Colonic mucosa (tissue), 4 donors: ENCODE measurements at places on chromosomes 16 and 17. TPM values are rescaled to one million over a fixed set of nuclear protein-coding genes. Genes with fewer than 3 reads are reported as not detected.

- H3K4me1 ChIP-seq = peaks cover 2% of the 10 kb centered on the region
- H3K4me3 ChIP-seq = no peak overlapping the region
- H3K27ac ChIP-seq = no peak overlapping the region
- DNase-seq = no peak
These were observed 10.7 kb downstream of the HIRIP3 start for GRCh38 chr16:29984764-29985147.

GRCh38 chr16:24577167-24577566 lies 37.8 kb downstream of the RBBP6 start:
- H3K4me3 ChIP-seq = no peak overlapping the region
- no peak for DNase-seq
- no peaks in the 10 kb centered on the region for H3K27me3 ChIP-seq
- no peaks in the 10 kb centered on the region for H3K4me1 ChIP-seq
- H3K27ac ChIP-seq = no peak overlapping the region
- no peaks in the 10 kb centered on the region for H3K36me3 ChIP-seq

DNA sequence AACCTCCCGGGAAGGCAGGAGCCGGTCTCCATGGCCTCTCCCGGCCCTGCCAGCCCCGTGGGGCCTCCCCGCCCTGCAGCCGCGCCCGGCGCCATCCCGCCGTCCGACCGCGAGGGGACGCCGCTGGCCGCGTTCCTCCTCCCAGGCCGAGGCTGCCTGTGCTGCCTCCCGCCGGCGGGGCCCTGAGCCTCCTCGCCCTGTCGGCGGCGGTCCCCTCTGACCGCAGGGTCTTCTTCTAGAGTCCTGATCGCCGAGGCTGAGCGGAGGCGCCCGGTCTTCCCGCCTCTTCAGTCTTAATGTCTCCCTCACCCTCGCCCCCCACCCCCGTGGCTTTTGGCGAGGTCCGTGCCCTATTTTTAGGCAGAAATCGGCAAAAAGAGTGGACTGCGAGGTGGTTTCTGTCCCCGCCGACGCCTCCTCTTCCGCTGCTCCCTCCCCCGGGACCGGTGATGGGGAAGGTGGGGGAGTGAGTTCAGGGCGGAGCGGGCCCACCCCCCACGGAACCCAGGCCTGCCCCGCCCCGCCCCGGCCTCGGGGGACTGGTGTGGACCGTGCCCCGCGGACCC lies 794 bp upstream of the CPNE7 start:
- no peaks in the 10 kb centered on the region for H3K36me3 ChIP-seq
- H3K27me3 ChIP-seq = peaks cover 32% of the 10 kb centered on the region
- H3K27ac ChIP-seq = no peak overlapping the region
- H3K4me3 ChIP-seq = peak overlapping the region; percentile 26
- DNase-seq = peak; percentile 57
- H3K4me1 ChIP-seq = peaks cover 11% of the 10 kb centered on the region

GRCh38 chr17:78130437-78131101 lies at the start of gene TMC8:
TMC8 (plus strand) TSS chr17:78130771; CDS start chr17:78131589, 818 bp downstream.
- peaks cover 28% of the 10 kb centered on the region for H3K4me1 ChIP-seq
- H3K36me3 ChIP-seq = no peaks in the 10 kb centered on the region
- no peak for DNase-seq
- H3K27ac ChIP-seq = peak within 1 kb of the TSS; percentile 92
- H3K4me3 ChIP-seq = peak within 1 kb of the TSS; percentile 37

DNA sequence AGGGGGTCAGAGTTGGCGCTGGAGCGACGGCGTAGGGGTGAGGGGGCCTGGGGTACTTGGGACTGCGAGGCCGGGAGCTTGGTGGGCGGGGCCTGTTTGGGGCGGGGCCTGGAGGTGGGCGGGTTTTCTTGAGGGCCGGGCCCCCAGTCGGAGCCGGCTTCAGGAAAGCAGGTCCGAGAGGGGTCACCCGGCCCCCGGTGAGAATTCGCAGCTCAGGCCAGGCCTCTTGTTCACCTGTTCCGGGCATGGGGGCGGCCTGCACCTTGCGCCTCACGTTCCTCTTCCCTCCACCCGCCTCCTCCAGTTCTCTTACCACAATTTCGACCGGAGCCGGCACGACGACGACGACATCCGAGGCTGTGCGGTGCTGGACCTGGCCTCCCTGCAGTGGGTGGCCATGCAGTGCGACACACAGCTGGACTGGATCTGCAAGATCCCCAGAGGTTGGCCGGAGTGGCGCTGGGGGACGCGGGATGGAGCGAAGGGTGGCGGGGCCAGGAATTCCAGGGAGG lies 52.5 kb downstream of the MRC2 start:
- no peaks in the 10 kb centered on the region for H3K36me3 ChIP-seq
- no peaks in the 10 kb centered on the region for H3K27me3 ChIP-seq
- no peak overlapping the region for H3K4me3 ChIP-seq
- H3K4me1 ChIP-seq = no peaks in the 10 kb centered on the region
- DNase-seq = no peak
- no peak overlapping the region for H3K27ac ChIP-seq

The P2RX1 gene
- 4.8 TPM for total RNA-seq

The KIFC3 gene
- total RNA-seq = 3.8 TPM
